ENCODE measurements at places on chromosomes 4 and X.

DNA sequence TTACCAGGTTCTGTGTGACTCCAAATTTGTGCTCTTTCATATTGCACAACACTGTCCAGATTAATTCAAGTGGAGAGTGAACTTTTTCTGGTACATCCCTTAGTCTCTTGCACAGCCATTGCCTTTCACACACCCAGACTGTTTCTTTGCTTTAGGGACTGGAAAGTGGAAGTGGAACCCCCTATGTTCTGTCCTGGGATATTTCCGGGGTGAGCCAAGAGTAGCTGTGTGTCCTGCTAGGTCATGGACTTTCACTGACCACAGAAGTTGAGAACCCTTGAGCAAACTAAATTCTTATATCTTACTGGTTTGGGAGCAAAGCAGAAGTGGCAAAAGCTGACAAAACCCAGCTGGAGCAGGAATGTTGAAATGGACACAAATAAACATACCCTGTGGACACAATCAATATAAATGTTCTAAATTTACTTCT, 10.3 kb upstream of the VSIG4 start:
- DNase-seq: no peak

- DNase-seq: no peak
Observed at GRCh38 chr4:45317276-45317675, 590.9 kb upstream of the GNPDA2 start.

DNA sequence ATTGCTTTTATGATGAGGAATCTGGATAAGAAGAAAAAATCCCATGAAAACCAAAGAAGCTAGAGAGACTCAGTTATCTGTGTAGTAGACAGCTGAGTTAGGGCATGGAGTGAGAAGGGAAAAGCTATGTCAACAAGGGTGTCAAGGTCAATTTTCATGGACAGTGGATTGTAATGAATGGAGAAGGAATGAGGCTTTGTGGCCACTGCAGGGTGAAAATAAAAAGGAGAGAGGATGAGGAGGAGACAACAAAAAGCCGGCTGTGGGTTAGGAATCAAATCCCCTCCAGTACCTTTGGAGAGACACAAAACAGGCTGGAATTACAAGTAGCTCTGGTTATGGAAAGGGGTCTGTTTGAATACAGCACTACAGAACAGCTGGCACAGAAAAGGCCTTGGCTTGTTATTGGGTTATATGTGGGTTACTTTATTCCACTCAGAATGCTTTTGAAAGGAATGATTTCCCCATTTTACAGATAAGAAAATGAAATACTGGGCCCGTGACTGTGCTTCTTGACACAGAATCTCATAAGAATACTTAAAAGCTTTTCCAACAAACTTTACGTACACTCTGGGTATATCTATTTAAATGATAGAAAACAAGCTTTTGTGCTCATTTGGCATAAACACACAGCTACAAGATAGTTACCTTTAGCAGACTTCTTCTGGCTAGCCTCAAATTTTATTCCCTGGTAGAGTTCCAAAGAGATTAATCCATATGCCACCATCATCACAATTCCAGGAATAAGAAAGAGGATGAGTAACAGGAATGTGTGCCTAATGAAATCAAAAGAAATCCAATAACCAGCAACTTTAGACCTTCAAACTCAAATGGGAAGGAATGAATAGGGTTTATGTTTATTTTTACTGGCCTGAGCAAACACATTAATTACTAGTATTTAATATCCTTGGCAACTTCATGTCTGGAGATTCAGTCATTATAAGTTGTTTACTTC, 7.5 kb downstream of the CCKAR start:
- no peak for DNase-seq

GRCh38 chr4:3515646-3516045, 16.6 kb downstream of the LRPAP1 start:
- no peak for DNase-seq

Measured in activated effector memory CD4-positive, alpha-beta T cell treated with Interleukin-2 at 50 U/mL for 16 hours (primary cell).